ENCODE measurements at places on chromosomes 11 and 22. TPM values are rescaled to one million over a fixed set of nuclear protein-coding genes. Genes with fewer than 3 reads are reported as not detected.

Gene NRGN
- total RNA-seq = 0.28 TPM

Gene CSRP3
- total RNA-seq = not detected

Gene OR51B5
- 0.30 TPM for total RNA-seq

Gene LMNTD2
- 0.60 TPM for total RNA-seq

Gene DDX6
- 125 TPM for total RNA-seq

Gene OVCH2
- not detected for total RNA-seq
